ENCODE measurements at places on chromosomes 7 and 10.

- DNase-seq, result no peak
These were observed 35.6 kb downstream of the CDH23 start for GRCh38 chr10:71432101-71432905.

GRCh38 chr10:93076871-93077270, 3.2 kb downstream of the CYP26A1 start:
- no peak for DNase-seq

GRCh38 chr10:76982671-76983070, 654.9 kb downstream of the KCNMA1 start:
- no peak for DNase-seq

- DNase-seq, result peak; percentile 97
These were observed at the start of gene BTRC for GRCh38 chr10:101353692-101354327. Gene BTRC (plus strand): TSS chr10:101354165. CDS start chr10:101354181, 16 bp downstream.

DNA sequence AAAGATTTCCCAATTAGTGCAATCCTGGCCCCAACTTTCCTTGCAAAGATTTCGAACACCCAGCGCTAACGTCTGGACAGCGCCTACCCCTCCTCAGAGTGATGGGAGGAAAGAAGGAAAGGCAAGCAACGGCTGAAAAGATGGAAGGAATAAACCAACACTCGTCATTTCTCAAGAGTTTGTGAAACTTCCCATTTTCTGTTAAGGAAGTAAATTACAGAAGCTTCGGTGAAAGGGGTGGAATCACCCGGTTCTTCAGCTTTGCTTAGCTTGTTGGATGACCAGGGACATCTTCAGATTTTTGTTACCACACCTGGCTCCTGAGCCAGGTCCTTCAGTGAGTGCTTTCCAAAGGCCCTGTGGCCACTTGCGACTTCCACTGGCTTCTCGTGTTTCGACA, 313.1 kb downstream of the SKIDA1 start:
- no peak for DNase-seq
